ENCODE measurements at places on chromosomes 1 and 21.

GRCh38 chr1:10564063-10564462 lies 89.3 kb downstream of the PEX14 start:
- no peak overlapping the region for H3K4me3 ChIP-seq
- DNase-seq: no peak
- H3K27ac ChIP-seq: no peak overlapping the region

GRCh38 chr1:246020211-246020954 lies 486.7 kb downstream of the SMYD3 start:
- DNase-seq: no peak
- no peak overlapping the region for H3K27ac ChIP-seq
- no peak overlapping the region for H3K4me3 ChIP-seq
- H3K36me3 ChIP-seq: no peaks in the 10 kb centered on the region
- no peaks in the 10 kb centered on the region for H3K27me3 ChIP-seq

DNA sequence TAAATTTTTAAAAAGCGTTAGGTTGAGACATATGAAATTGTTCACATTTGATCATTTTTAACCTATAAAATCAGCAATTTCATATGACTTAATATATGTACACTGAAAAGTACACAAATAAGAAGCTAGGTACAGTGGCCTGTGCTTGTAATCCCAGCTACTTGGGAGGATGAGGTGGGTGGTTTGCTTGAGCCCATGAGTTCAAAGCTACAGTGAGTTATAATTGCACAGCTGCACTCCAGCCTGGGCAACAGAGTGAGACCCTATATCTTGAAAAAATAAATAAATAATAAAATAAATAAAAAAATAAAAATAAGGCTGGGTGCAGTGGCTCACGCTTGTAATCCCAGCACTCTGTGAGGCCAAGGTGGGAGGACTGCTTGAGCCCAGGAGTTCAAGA lies 5.2 kb upstream of the EPB41 start:
- no peaks in the 10 kb centered on the region for H3K27me3 ChIP-seq
- peaks cover 13% of the 10 kb centered on the region for H3K36me3 ChIP-seq
- DNase-seq: no peak
- H3K27ac ChIP-seq: no peak overlapping the region
- H3K4me3 ChIP-seq: no peak overlapping the region

- H3K4me1 ChIP-seq: no peaks in the 10 kb centered on the region
- H3K4me3 ChIP-seq: no peak overlapping the region
- no peak for DNase-seq
- H3K27me3 ChIP-seq: peaks cover 23% of the 10 kb centered on the region
- no peak overlapping the region for H3K27ac ChIP-seq
- no peaks in the 10 kb centered on the region for H3K36me3 ChIP-seq
Measured at GRCh38 chr1:8070381-8070811, 44.3 kb upstream of the ERRFI1 start.

GRCh38 chr1:221762121-221762520 lies 20.2 kb upstream of the DUSP10 start:
- H3K36me3 ChIP-seq: peaks cover 1% of the 10 kb centered on the region
- peaks cover 42% of the 10 kb centered on the region for H3K4me1 ChIP-seq
- no peaks in the 10 kb centered on the region for H3K27me3 ChIP-seq
- H3K4me3 ChIP-seq: no peak overlapping the region
- H3K27ac ChIP-seq: no peak overlapping the region
- no peak for DNase-seq

DNA sequence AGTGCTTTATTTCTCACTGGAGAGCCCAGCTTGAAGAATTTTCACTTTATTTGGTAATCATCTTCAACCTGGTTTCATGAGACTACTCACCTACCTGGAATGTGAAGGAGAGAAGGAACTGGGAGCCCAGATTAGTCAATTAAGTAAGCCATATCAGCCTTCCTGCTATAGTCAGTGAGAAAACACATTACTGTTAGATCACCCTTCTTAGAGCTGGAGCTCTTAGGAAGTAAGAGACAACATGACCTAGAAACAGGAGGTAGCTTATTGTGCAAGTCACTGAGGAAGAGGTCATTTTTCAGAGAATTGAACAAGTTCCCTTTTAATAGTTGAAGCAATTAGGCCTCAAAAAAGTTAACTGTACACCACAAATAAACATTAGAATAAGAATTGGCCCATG lies 49.2 kb upstream of the TEKT2 start:
- H3K27me3 ChIP-seq: no peaks in the 10 kb centered on the region
- H3K36me3 ChIP-seq: peaks cover 44% of the 10 kb centered on the region
- no peaks in the 10 kb centered on the region for H3K4me1 ChIP-seq
- no peak for DNase-seq
- H3K27ac ChIP-seq: peak overlapping the region; percentile 20
